ENCODE measurements at places on chromosomes 1 and 21.

GRCh38 chr1:230230273-230230672 is 163.2 kb downstream of the GALNT2 start:
- no peak for DNase-seq

- DNase-seq = no peak
These were observed 56.8 kb upstream of the ABCG1 start for GRCh38 chr21:42161956-42162681.

DNA sequence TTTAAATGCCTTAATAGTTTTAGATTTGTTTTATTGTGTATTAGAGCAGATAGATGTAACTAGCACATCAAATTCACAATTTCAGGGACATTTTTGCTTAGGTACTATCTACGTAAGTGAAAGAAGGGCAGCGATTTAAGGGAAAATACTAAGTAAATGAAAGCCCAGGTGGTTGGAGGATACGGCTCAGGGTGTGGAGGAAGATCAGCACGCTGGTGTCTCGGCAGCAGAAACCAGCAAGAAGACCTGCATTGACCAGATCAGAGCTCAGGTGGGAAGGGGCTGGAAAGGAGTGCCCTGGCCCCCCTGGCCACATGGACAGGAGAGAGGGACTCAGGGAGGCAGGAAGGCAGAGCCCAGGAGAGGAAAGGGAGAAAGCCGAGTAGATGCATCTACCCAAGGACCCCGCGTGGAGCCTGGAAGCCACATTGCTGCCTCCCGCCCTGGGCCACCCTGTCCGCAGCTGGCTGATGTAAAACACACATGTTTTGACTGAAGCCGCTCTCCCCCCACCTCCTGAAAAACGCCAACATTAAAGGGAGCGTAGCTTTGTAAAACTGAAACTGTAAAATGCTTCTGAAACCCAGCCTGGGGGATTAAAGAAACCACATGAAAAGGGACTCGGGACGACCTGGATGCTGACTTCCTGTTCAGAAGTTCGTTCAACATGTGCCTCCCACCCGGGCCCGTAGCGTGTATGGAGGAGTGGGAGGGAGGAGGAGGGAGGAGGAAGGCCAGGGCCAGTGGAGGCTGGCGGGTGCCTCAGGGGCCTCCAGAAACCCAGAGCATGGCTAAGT is 72.6 kb upstream of the TARDBP start:
- no peak for DNase-seq

GRCh38 chr1:58331156-58331555 is 215.4 kb downstream of the OMA1 start:
- no peak for DNase-seq

DNA sequence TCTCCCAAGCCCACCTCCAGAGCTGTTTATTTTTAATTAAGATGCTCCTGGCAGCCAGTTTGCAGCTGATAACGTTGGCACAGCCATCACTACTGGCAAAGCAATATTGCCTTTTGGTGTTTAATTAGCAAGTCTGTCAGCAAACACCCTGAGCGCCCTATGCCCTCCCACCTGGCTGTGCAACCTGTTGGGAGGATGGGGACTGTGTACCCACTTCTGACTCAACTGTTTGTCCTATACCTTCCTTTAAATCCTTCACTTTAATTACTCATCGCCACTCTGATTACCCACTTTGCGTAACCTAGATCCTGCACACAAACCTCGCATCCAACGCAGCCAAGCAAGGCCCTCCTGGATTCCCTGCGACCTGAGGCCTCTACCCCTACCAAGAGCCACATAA is 67.1 kb downstream of the BCAR3 start:
- DNase-seq = no peak

DNA sequence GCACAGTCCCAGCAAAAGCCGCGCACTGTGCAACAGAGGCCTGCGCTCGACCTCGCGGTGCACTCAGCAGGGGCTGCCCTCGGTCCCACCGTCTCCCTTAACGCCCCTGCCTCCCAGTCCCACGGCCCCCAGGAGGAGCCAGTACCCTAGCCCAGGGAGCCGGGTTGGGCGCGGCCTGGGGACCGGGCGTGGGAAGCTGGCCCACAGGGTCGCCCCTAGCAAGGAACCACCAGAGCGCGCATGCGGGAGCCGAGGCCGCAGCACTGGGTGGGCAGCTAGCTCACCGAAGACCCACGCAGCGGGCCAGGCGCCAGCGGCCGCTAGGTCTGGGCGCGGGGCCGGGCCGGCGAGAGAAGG is 21.6 kb upstream of the ZNF678 start:
- no peak for DNase-seq

DNA sequence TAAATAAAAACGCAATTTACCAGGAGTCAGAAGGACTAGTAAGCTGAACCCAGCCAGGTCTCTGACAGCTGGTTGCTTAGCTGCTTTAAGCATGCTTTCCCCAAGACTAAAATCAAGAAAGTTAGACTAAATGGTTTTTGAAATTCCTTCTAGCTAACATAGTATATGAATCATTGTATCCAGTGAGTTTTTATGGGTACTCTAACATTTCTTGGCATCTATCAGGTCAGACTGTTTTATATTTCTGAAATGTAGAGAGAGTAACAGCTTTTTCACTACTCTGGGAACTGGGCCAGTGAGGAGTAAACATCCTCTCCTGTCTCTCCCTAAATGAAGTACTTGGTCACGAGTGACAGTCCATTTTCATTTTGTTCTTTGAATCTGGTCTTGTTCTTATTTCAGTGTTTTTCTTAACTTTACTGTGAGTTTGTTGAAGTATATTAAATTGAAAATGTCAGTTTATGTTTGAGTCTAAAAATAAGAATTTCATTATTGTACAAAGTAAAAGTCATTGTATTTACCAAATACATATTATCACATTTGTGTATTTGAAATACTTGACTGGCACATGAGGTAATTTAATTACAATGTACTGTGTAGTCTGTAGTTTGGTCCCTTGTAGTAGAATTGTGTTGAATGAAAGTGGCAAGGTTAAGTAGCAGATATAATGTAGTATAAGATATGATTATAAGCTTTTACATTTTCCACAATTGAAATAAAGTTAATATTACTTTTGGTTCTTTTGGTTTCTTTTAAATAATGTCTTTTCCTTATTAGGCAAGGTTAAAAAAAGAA is 47.6 kb downstream of the PKN2 start:
- DNase-seq = peak; percentile 87

DNA sequence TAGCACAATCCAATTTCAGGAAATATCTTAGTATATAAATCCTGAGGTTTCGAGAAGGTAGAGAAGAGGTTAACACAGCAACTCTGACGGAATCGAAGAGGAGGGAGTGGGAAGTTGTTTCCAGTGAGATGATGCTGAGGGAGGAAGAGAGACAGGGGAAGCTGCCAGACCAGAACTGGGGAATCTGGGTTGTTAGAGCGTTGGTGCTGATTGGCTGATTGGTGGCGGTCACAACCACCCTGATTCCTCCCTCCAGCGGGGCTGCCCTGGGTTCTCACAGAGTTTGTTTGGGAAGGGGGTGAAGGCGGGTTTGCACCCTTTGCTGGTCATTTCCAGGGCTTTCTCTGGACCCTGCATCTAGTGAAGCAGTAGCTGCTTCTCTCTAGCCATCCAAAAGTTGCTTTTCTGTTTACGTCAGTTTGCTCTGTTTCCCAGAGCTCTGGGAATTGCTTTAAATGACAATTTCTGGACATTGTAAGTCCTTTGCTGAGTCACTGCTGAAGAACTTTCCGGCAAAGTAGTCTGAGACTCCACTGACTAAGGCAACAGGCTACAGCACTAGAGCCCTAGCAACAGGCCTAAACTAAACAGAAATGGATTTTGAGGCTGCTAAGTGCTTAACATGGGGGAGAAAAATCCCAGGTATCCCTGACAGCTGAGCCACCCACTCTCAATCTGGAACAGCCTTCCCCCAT is 90.1 kb downstream of the TENT5C start:
- no peak for DNase-seq

- DNase-seq = no peak
These were observed 66.6 kb upstream of the ADAMTS5 start for GRCh38 chr21:27033471-27033870.

GRCh38 chr1:92934395-92935378 is 26.6 kb downstream of the DIPK1A start:
- DNase-seq = peak; percentile 82

DNA sequence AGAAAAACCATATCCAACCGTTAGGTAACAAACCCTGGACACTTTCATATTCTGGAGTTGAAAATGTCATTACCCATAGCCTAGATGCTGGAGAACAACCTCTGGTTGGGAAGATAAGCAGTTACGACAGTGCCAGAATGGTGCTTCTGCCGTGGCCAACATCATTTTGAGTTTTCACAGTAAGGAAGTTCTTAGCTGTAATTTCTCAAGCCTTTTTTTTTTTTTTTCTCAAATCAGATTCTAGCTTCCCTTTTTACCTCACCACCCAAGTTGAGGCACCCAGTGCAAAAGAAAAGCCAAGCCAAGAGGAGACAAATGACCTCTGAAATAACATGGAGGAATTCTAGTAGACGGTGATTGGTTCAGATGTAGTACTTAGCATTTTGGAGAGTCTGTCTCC is 21.8 kb downstream of the PPT1 start:
- no peak for DNase-seq

DNA sequence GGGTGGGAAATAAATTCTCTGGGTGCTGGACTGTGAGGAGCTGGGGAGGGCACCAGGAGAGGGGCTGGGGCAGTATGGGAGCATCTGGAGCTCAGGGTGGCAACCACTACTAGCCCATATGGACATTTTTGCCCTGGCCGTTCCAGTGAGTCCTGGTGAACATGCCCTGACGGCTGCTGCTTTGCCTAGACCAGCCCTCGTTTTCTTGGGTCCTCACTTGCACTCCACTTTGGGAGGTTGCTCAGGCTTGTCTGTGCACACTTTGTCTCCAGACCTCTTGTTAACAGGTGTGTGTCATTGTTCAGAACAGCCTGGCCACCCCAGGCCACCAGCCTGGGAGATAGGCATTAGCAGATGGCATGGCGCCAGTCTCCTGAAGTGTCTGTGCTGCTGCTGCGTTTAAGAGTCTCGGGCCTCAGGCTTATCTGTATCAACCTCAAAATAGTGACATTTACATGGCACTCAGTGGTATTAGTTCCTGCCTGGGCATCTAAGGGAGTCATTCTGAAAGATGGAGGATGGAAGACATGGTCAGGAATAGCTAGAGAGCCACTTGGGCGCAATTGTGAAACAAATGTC is 190.5 kb downstream of the PTPRU start:
- peak; percentile 99 for DNase-seq

DNA sequence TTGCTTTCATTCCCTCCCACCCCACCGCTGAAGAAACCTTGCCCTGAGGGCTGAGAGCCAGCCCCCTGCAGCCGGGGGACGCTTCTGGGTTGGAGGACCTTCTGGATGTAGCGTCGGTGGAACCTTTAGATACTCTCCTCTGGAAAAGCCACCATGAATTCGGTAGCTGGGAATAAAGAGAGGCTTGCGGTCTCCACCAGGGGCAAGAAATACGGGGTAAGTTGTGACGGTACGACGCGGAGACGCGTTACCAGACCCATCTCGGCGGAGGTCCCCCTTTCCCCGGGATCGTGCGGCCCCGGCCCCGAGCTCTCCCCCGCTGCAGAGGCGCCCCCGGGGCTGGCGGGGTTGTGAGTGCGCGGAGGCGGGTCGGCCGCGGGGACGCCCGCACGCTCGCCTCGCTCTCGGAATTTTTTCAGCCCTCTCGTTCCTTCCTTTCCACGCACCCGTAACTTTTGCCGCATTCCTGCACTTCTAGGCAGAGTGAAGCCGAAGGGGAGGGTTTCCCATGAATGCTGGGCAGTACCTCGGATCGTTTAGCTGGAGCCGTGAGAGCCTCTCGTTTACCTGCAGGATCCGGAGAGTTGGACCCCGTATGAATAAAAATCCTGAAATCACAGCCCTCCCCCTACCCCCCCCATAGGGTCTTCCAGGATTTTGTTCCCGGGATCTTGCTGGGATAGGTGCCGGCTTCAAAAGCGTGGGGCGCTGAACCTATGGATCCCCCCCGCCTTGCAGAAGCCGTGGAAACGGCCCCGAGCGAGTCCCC is 671 bp downstream of the KIF26B start:
- DNase-seq = peak; percentile 58

GRCh38 chr1:119718409-119718808 is 6.7 kb downstream of the PHGDH start:
- no peak for DNase-seq

DNA sequence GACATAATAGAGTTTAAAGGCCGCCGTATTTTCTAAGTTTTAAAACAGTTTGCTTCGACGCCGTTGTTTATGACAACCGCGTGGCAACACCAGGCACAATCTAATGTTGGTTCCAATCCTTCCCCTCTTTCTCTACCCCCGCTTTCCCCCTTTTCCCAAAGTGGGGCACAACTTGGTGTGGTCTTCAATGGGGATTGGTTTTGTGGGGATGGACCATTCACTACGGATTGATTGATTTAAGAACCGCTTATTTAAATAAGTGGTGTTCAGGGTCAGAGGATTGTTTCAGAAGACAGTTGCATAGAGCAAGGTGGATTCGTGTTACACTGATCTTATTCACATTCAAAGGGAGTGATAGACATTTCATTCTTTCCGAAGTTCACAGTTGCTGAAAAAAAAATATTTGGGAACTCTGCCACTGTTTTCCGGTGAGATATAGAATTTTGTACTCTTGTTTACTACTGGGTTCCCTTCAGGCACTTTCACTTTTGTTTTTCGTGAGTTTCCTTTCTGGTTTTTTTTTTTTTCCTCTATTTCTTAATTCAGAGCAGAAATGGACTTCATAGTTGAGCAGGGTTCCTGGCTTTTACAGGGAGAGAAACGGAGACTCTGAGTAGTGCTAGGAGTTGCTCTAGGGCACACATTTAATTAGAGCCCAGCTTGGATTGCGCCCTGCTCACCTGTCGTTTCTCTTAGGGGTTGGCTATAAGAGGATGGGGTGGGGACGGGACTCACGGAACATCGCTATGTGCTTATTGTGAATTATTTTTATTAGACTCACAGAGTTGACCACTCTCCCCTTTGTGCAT is 79.6 kb upstream of the AK4 start:
- peak; percentile 59 for DNase-seq

DNA sequence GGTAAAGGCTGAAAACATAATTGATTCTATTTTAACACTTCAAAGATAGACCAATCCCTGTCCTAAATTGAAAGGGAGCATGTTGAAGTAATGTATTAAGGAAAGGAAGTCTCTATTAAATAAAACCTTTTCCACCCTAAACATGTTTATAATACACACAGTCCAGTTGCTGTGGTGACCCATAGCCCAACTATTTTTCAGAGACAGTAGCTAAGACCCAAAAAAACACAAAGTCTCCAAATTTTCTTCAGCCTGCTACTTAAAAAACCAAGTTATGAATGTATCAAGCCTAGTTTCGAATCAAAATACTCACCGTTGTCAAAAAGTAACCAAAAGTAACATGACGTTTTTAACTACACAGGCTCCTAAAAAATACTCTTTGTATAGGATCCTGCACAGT is 1.6 kb downstream of the ELK4 start:
- DNase-seq = no peak

- DNase-seq = no peak
These were observed 32.8 kb upstream of the CHRM3 start for GRCh38 chr1:239353536-239353935.

All from DMS79 treated with DMSO at 0.1 percent for 48 hours (cell line).